ENCODE measurements at places on chromosomes 6 and 20.
A peak's percentile ranks its signal among the peaks of the same experiment; 100 is the strongest.

- no peak for DNase-seq
These were observed 14.0 kb upstream of the APMAP start for GRCh38 chr20:25006431-25007167.

DNA sequence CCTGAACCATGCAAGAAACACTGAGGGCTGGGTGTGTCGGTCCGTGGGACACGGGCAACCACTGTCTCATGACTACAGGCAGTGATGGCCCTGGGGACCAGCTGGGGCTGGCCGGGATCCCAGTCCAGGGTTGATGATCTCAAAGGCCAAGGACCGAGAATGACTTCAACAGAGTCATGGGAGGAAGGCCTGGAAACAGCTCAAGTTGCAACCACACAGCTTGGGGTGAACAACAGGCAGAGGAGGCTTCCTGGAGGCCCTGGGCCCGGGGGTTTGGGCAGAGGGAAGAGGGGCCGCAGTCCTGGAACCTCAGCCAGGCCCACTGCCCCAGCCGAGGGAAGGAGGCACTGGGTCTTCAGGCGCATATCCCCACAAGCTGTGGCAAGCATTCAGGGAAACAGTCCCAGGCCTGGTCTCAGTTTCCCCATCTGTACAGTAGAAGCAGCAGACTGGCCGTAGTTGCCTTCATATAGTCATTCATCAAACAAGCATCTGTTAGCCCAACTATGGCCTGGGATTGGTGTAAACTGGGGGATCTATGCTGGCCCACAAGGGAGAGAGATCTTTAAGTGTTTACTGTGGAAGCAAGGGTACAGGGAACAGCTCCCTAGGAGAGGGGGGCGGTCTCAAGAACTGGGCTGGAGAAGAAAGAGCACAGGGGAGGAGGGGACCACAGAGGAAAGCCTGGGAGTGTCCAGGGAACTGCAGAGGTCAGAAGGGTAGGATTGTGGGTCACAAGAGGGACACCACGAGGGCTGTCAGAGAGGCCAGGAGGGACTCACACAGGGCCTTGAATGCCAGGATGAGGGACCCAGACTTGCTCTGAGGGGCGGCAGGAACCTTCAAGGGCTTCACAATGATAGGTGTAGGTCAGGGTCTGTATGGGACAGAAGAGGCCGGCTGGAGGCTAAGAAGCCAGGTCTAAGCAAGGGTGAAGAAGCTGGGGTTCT is 2.1 kb downstream of the MYL9 start:
- no peak for DNase-seq

GRCh38 chr6:126040826-126041225 is 54.5 kb downstream of the TRMT11 start:
- no peak for DNase-seq

- no peak for DNase-seq
These were observed 285.8 kb upstream of the SUPT3H start for GRCh38 chr6:45663251-45664221.

- peak; percentile 69 for DNase-seq
These were observed at the start of gene LZTS3 for GRCh38 chr20:3172933-3173609. Gene LZTS3 (minus strand): TSS chr20:3173549. CDS start chr20:3167163, 6,386 bp downstream.

- DNase-seq: no peak
These were observed 643.2 kb upstream of the SYNCRIP start for GRCh38 chr6:86285876-86286275.

DNA sequence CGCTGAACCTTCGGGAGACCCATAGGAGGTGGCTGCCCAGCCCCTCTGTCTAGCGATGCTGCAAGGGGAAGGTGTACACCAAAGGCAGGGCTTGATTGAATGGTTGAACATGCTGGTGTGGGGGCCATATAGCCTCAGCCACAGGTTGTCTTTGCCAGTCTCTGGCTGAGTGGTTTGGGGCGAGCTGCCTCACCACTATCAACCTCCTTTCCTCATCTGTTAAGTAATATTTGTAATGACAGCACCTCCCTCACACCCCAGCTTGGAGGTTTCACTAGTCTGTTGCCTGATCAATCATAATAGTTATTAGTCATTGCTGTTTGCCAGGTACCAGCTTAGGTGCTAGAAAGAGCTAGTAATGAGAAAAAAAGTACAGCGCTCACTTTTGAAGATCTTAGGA is 11.8 kb upstream of the ZNF831 start:
- DNase-seq: no peak

- DNase-seq: no peak
These were observed 36.4 kb downstream of the HLA-DPB1 start for GRCh38 chr6:33112148-33112547.

DNA sequence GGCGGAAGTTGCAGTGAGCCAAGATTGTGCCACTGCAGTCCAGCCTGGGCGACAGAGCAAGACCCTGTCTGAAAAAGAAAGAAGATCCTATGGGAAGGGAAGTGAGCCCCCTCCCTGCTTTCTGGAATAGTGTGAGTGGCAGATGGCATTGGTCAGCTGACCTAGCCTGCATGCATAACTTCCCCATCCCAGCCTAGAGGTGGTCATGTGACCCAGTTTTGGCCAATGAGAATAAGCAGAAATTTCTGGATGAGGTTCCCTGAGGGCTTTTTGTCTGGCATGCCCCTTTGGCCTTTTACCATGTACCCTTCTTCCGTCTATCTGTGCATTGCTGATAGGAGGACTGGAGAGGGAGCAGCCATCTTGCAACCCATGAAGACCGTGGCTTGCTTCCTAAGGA is 269.3 kb downstream of the NRN1 start:
- DNase-seq: no peak

- DNase-seq: no peak
These were observed 102.7 kb downstream of the PTPRK start for GRCh38 chr6:128417698-128418097.

- no peak for DNase-seq
These were observed 113.3 kb downstream of the CRYBG1 start for GRCh38 chr6:106473812-106474211.

GRCh38 chr6:72849346-72849745 is 227.5 kb downstream of the KCNQ5 start:
- DNase-seq: no peak

DNA sequence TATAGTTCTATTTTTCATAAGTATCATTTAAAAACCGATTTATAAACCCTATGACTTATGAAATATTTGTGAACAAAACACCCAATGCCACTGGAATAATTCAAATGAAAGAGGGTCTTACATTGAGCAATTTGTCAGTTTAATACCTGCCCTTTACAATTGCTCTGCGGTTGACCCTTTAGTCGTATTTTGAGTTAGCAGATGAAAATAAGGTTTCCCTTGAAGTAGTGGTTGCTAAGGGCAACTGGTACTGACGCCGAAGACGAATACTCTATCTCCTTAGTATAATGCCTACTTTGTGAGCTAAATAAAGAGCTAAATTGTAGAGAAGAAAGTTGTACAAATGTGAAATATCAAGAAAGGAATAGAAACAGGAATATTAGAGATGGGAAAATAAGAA is 69.4 kb downstream of the KCNQ5 start:
- no peak for DNase-seq

- DNase-seq: no peak
These were observed 68.8 kb downstream of the CDC5L start for GRCh38 chr6:44456070-44456965.

DNA sequence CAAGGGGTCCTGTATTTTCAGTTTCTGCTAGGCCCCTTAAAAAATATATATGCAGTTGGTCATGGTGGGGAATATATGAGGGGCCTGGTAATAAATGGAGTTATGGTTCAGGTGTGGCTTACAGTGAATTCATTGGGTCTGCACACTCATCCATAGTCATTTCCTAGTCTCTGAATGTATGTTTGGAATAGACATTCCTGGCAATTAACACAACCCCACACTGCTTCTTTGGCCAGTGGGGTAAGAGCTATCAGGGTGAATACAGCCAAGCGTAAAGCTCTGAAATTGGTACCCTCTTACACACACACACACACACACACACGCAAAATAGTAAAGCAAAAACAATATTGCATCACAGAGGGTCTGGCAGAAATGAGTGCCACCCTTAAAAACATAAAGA is 56.5 kb downstream of the QRSL1 start:
- no peak for DNase-seq

DNA sequence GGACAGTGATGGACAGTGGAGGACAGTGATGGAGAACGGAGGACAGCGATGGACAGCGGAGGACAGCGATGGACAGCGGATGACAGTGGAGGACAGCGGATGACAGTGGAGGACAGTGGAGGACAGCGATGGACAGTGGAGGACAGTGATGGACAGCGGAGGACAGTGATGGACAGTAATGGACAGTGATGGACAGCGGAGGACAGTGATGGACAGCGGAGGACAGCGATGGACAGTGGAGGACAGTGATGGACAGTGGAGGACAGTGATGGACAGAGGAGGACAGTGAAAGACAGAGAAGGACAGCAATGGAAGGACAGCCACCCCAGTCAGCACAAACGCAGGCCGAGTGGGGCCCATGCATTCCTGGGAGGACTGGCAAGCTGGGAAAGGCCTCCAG is 3.4 kb upstream of the NKAIN4 start:
- DNase-seq: no peak

DNA sequence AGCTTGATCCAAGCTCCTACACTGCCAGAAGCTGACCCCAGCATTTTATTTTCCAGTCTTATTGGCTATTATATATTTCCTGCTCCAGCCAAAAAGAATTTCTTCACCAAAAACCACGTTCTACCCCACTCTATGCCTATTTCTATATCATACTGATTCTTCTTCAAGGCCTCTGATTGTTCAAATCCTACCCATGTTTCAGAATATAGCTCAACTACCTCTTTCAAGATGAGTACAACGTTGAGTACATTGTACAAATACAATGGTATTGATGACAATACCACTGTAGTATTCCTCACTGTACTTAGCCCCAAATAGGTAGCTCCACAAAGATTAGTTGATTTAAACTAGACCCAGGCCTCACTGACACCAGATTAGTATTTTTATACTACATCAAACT is 31.0 kb downstream of the ASCC3 start:
- no peak for DNase-seq

GRCh38 chr6:34705241-34705640 is 8.7 kb upstream of the ILRUN start:
- no peak for DNase-seq

DNA sequence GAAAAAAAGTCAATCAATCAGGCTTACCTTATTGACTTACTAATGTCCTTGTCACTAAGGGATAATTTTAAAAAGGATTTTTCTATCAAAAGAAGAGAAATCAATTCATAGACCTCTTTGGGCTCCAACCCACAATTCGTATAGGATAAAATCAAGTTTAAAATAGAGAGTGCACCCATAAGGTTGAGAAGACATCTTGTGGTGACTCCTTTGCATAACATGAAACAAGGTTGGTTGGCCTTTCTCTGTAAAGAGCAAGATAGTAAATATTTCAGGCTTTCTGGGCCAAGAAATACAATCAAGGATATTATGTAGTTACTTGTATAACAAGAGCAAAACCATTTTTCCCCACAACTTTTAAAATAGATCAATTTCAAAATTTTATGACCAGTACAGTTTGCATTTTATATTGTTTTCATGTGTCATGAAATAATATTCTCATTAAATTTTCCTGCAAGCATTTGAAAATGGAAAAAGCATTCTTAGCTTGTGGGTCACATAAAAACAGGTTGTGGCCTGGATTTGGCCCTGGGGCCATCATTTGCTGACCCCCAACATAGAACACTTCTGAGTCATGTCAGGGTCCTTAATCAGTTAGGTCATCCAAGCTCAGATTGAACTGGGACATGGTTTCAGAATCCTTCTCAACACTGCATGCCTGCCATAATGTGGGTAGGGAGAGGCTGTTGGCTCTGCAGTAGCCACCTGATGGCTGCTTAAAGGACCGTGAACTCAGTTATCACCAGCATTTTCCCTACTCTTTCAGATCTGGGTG is 76.7 kb downstream of the MYB start:
- DNase-seq: no peak

DNA sequence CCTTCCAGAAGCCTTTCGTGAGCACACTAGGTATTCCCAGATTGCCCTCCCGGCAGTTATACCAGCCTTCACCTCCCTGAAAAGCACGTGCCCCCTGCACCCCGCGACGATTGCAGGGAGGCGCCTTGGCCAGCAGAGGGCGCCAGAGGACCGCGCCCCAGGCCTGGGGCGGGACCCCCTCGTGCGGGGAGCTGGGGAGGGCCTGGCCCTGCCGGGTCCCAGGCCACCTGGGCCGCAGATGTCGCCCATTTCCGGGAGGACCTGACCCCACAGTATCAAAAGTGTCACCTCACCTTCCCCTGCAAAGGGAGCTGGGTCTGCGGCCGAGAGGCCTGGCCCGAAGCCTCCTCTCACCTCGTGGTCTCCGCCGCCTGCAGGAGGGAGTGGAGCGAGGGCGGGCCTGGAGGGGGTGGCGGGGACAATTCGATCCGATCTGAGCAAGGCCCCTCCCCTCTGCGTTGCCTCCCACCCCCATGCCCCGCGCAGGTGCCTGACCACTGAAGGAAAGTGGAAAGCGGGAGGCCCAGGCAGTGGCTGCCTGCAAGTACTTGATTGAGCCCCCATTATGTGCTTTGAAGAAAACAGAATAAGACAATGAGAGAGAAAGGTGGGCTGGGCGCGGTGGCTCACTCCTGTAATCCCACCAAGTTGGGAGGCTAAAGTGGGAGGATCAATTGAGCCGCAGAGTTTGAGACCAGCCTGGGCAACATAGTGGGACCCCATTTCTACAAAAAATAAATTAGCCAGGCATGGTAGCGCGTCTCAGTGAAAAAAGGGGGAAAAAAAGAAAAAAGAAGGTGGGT is 3.5 kb upstream of the SNAI1 start:
- DNase-seq: peak; percentile 21

DNA sequence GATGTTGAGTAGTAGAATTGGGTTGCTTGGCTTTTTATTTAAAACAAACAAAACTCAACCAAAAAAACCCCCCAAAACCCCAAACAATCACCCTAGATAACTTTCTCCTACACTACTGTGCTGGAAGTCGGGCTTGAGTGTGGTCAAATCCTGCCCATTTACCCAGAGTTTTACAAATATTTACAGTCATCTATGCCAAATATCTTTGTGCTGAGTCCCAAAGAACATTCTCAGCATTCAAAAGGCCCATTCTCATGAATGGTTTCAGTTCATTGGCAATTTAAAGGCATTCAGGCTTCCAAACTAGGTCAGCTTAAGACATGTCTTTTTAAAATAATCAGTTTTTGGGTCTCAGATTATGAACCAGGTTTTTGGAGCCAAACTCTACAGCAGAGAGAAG is 1.8 kb downstream of the RNF144B start:
- DNase-seq: no peak

DNA sequence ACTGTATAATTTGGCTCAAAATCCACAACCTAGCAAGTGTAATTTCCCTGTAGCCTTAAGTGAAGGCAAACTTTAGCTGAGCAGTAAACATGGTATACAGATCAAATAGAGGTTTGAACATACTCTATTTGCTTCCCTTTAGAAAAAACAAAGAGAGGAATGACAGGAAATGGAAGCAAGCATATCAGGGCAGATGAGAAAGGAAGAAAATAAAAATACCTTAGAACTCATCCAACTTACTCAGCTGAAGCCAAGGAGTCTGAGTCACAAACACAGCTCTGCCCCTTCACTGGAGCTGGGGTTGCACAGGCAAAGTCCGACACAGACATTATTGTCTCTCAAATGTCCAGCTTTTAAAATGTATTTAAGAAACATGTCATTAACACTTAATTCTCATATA is 379.9 kb upstream of the IRAK1BP1 start:
- DNase-seq: no peak

GRCh38 chr20:5864428-5864827 is 85.9 kb downstream of the TRMT6 start:
- DNase-seq: no peak
